HAP-1 (cell line): ENCODE measurements at places on chromosomes 6 and 20.

DNA sequence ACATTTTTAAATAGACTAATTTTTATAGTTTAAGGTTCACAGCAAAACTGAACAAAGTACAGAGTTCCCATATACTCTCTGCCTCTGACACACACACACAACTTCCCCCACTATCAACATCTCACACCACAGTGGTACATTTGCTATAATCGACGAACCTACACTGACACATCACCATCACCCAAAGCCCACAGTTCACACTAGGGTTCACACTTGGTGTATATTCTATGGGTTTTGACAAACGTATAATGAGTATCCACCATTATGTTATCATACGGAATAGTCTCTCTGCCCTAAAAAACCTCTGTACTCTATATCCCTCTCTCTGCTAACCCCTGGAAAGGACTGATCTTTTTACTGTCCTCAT lies 15.6 kb downstream of the TMEM30A start:
- DNase-seq: no peak

DNA sequence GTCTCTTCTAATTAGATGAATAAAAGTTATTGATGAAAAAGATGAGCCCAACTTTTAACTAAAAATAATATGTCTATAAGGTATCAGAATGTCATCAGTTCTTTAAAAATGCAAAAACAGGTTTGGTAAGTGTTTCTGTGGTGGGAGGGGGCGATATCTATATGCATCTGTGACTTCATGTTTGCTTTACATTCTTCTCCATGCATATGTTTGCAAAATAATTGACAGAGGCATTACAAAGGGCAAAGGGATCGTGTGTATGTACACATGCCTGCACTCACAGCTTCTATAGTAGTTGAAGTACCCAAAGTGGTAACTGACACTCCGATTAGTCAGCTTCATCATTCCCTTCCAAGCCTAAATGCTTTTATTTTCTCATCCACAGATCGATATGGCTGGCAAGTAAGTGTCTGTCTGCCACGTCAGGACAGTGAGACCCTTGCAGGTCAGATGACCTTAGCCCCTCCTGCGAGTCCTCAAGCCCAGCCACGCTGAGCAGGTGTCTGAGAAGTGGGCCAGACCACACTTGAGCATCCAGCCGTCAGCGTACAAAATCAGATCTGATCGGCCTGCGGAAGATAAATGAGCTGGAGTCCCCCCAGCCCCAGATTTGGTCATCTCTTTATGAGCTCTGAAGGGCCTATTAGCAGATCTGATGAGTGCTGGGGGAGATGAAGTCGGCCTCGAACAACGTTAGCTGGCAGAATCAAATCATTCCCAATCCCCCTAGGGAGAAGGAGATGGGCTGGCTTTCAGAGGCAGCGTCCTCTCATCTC lies 369.1 kb downstream of the MAFB start:
- DNase-seq: no peak

DNA sequence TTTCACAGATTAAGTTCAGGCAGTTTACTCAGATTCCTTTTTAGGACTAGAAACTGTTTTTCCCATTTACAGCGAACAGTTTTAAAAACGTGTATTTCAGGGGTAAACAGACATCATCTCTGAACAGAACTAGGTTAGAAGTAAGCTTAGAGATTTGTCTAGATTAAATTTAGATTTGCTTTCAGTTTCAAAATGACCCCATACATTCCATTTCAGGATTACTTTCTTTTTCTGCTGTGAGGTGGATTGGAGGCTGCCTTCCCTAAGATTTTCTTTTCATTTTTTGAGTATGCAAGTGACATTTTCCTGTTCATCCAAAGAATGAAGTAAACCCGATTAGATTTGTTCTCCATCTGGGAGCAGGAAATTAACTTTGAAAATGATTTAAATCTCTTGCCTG lies 747.2 kb downstream of the KHDRBS2 start:
- DNase-seq: no peak

GRCh38 chr6:49325891-49326290 lies 137.2 kb downstream of the MMUT start:
- no peak for DNase-seq

DNA sequence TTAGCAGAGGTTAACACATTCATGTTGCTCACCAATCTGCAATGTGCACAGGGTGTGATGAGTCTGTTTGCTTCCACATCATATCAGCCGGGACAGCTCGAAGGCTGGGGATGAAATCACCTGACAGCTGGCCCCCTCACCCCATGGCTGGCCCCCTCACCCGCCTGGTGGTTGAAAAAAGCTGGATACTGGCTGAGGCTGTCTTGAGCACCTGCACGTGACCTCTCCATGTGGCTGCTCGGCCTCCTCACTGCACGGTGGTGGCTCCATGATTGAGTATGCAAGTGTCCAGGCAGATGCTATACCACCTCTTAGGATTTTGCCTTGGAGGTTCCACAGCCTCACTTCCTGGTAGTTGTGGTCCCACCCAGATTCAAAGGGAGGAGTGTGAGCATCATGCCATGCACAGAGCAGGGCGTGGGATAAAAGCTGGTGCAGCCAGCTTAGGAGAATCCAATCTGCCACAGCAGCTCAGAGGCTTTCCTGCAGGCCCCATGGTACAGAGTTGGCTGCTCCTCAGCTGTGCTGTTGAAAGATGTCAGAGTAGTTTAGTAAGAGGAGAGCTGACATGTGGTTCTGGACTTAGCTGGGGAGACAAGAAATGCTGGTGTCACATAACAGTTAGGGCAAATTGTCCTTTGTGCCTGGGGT lies 29.6 kb upstream of the SYNDIG1 start:
- no peak for DNase-seq

GRCh38 chr20:46872328-46873211 lies 22.1 kb upstream of the EYA2 start:
- DNase-seq: no peak

DNA sequence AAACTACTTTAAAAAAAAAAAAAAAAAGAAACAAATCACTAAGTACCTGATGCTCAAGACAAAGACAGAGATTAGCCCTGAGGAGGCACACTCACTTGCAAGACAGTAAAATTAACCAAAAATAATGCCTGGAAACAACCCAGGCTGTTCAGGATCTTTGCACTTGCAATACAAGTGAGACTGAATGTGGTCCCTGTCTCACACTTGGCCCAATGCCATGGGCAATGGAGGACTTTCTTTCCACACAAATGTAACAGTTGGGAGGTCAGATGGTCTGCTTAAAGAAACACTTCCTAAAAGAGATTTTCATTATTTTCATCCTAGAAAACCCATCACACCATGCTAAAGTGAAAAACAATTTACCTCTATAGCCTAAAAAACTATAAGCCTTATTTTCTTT lies 16.2 kb downstream of the STAU1 start:
- DNase-seq: no peak

- DNase-seq: no peak
Observed at GRCh38 chr6:133671376-133671775, 217.5 kb upstream of the TCF21 start.

GRCh38 chr6:111258615-111259088 lies 171.3 kb downstream of the SLC16A10 start:
- DNase-seq: no peak

DNA sequence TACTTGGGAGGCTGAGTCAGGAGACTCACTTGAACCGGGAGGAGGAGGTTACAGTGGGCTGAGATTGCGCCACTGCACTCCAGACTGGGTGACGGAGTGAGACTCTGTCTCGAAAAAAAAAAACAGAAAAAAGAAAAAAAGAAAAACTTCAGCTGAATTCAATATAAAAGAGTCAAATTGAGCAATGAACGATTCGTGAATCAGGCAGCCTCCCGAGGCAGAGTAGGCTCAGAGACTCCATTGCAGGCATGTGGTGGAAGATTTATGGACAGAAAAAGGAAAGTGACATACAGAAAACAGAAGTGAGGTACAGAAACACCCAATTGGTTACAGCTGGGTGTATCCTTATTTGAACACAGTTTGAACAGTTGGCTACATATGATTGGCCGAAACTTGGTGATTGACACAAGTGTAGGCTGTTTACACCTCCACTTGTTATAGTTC lies 56.3 kb downstream of the HLA-DPB1 start:
- no peak for DNase-seq

DNA sequence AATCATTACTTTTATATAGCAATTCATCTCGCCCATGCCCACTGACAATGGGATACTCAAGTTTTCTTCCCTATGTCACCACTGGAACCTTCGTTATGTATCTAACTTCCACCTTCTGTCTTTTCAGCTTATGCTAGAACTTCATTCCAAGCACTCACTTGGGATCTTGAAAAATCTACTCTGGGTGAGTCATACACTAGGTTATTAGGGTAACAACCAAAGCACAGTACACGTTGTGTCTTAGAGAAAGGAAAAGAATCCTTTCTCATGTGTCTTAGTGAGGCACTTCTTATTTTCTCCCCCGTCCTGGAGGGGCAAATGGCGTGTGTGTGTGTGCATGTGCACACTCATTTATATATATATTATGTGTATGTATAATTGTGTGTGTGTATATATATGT lies 18.3 kb upstream of the FAM162B start:
- no peak for DNase-seq

DNA sequence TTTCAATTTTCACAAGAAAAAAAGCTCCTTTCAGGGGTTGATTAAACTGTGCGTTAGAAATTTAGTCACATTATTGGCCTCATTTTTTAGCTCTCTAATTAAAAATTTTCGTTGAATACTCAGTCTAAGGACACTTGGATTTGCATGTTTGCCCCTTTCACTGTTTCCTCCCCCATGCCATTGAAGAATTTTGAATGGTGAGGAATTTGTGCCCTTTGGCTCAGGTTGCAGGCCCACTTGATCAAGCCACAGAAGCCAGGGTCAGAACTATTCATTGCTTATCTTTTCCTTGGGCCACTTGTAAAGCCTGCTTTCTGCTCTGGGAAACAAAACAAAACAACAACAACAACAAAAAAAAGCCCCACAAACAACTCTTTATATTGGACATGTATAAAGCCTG lies 12.2 kb downstream of the LIN28B start:
- peak; percentile 40 for DNase-seq

- DNase-seq: no peak
Observed at GRCh38 chr20:48689388-48689787, 138.4 kb downstream of the PREX1 start.

DNA sequence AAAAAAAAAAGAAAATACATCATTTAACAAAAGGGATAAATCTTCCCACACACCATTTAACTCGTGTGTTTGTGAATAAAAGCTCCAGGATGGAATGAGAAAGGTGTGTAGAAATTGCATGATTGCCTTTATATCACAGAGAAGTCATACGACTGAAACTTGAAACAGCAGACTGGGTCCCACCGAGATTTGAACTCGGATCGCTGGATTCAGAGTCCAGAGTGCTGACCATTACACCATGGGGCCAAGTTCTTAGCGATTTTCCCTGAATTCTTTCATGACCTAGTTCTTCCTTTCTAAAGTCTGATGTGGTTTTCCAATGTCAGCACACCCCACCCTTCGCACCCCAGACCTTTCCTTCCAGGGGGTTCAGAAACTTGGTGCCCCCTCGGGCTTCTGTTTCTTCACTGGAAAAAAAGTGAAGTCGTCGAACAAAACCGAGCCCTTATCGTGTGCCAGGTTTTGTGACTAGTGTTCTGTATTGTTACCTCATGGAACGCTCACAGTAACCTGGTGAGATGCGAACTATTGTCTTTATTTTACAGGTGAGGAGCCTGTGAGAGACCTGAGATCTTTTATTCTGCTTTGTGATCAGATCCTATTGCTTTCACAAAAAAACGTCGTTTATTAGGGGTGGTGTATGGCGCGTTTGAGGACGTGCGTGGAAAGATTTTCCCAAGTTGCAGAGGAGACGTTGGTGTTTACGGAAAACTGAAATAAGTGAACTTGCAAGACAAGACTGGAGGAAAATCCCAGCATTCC lies 120.8 kb downstream of the OR2B2 start:
- DNase-seq: peak; percentile 43

DNA sequence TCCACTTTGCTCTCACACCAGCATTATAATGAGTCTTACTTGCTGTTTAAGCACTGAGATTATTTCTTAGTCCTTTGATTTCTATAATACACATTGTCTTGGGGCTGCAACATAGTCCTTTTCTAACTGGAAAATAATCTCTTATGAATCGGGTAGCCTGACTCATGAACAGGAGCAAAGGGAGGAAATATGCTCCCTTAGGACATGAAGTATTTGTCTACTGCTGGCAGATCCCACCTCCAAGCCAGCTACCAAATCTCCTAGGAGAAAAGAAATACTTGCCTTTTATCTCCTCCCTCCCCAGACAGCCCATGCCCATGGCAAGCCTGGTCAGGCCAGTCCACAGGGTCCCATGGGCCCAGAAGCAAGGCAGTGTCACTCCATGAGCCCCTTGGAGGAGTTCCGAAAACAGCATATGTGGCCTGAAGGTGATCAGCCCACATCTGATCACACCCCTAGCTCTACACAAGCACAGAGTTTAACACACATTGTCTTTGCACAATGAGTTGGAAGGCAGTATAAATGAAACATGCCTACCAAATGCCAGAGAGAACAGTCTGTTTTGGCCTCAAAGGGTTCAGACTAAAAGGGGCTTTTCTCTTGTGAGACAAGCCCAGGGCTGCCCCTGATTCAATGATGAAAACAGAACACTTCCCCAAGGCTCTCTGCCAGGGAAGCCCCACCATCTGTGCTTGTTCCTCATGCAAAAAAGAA lies 37.1 kb upstream of the SLC4A11 start:
- DNase-seq: no peak

- peak; percentile 37 for DNase-seq
Observed at GRCh38 chr6:89978749-89979145, 84.5 kb downstream of the GJA10 start.

GRCh38 chr6:33123732-33124524 lies 48.1 kb downstream of the HLA-DPB1 start:
- peak; percentile 75 for DNase-seq

GRCh38 chr6:157555455-157556143 lies 174.6 kb downstream of the ZDHHC14 start:
- DNase-seq: peak; percentile 60

GRCh38 chr6:87494761-87495422 lies 22.1 kb downstream of the SLC35A1 start:
- no peak for DNase-seq

- DNase-seq: no peak
Observed at GRCh38 chr6:22399693-22400092, 102.9 kb upstream of the PRL start.

DNA sequence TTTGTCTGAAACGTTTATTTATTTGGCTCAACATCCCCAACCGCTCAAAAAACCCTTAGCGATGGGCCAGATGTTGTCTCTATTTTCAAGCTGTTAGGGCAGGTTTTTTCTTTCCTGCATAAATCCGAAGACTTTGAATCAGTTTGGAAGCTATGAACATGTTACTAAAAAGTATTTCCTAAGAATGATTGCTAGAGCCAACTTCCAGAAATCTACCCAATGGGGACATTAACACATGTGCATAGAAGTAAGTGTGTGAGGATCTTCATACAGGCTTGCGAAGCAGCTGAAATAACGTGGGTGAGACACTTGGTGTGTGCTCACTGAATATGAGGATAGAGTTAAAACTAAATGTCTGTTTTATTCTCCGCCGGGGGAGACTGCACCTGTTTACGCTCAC lies 106.8 kb downstream of the BCAS1 start:
- no peak for DNase-seq

- no peak for DNase-seq
Observed at GRCh38 chr20:38890497-38890818, 35.8 kb upstream of the FAM83D start.

- peak; percentile 58 for DNase-seq
Observed at GRCh38 chr6:110814102-110815014, 911 bp downstream of the CDK19 start.

- DNase-seq: no peak
Observed at GRCh38 chr6:132764370-132764769, 6.7 kb upstream of the VNN2 start.
